HCT116 (cell line): ENCODE measurements at places on chromosomes 6 and 20.

GRCh38 chr6:93079061-93079460 lies 340.3 kb downstream of the EPHA7 start:
- DNase-seq: no peak

GRCh38 chr20:46959821-46960220 lies 65.2 kb downstream of the EYA2 start:
- DNase-seq: no peak

- no peak for DNase-seq
These were observed 35.9 kb downstream of the SULF2 start for GRCh38 chr20:47749339-47749738.

DNA sequence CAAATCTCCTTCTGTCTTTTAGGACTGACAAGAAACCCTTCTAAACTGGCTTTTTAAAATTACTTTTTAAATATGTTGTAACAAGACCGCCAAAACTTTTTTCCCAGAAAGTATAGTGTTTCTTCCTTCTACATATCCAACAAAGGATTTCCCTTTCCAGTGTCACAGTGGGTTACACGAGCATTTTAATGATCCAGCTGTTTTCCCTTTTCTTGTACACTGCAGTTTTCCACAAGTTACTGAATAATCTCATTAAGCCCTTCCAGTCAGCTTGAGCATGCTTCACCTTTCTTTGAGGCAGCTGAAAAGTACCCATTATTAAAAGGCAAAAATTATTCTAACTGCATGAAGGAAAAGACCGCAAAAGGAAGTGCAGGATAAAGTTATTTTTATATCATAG lies 48.6 kb downstream of the CD24 start:
- DNase-seq: no peak

DNA sequence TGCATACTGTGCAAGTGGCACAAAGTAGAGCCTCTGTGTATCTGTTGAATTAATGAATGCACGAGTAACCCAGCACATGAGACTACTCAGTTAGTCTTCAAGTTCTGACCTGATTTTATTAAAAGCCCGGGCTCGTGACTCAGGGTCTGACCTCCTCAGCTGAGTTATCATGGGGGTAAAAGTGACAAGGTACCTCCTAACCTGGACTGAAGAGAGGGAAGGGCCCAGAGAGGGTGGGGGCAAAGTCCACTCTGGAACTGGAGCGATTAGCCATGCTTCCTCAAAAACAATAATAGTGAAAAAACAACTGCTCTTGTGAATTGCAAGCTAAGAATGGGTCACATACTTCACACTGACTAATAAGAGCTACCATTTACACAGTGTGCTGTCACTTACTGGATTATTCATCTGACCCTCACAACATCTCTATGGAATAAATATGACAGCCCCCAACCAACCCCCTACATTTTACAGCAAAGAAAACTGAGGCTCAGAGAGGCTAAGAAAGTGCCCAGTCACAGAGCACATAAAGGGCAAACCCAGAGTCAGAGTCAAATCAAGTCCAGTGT lies 26.7 kb downstream of the TRERF1 start:
- no peak for DNase-seq

- no peak for DNase-seq
These were observed 87.7 kb downstream of the RNF182 start for GRCh38 chr6:14012313-14013030.

DNA sequence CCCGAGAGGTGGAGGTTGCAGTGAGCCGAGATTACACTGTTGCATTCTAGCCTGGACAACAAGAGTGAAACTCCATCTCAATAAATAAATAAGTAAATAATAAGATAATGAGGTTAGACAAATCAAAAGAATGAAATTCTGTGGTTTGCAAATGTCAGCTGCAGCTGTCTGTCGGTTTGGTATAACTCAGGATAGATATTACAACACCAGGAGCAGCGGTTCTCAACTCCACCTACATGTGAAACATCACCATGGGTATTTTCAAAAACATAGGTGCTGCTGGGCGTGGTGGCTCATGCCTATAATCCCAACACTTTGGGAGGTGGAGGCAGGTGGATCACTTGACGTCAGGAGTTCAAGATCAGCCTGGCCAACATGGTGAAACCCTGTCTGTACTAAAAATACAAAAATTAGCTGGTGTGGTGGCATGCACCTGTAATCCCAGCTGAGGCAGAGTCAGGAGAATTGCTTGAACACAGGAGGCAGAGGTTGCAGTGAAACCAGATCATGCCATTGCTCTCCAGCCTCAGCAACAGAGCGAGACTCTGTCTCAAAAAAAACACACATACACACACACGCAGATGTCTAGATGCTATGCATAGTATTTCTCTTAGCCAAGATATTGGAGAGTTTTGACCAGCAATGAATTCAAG lies 126.1 kb upstream of the LAMP5 start:
- DNase-seq: no peak

- DNase-seq: no peak
These were observed 19.4 kb downstream of the NCOA5 start for GRCh38 chr20:46070215-46070900.

- no peak for DNase-seq
These were observed 6.5 kb downstream of the RBM38 start for GRCh38 chr20:57397693-57398108.

GRCh38 chr6:168221000-168221399 lies 98.6 kb downstream of the DACT2 start:
- no peak for DNase-seq

- DNase-seq: no peak
These were observed 1225.5 kb upstream of the CITED2 start for GRCh38 chr6:140599916-140600315.

GRCh38 chr20:32037929-32038328 lies 14.1 kb upstream of the HCK start:
- DNase-seq: no peak

GRCh38 chr6:3905945-3906845 lies 57.0 kb downstream of the FAM50B start:
- no peak for DNase-seq

- DNase-seq: no peak
These were observed 16.1 kb upstream of the SRSF3 start for GRCh38 chr6:36578030-36578429.

- DNase-seq: no peak
These were observed 17.3 kb downstream of the SLC22A1 start for GRCh38 chr6:160138839-160139419.

- DNase-seq: no peak
These were observed 181.0 kb downstream of the ZMYND8 start for GRCh38 chr20:47175493-47175892.

DNA sequence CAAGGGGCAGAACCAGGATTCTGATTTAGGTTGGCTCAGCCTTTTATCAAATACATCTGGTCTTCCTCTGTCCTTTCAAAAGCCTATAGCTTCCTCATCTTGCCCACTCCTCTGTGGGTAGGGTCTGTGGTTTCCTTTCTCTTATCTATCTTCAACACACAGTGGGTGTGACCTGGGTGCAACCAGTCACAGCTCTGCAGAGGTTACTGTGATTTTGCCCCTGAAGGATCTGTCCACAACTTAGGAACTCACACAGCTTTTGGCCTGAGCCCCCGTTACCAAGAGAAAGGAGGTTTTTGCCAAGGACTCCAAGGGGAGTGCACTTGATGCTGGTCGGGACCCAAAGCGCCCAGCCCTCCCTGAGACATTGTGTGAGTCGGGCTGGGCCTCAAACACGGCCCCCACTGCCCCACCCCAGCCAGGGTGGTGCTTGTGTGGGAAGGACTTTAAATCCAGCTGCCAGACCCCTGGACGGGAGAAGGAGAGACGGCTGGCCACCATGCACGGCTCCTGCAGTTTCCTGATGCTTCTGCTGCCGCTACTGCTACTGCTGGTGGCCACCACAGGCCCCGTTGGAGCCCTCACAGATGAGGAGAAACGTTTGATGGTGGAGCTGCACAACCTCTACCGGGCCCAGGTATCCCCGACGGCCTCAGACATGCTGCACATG lies at the start of gene PI16:
Gene PI16, plus strand, starts transcription at position 477 of the 670 bp plus-strand sequence. Its CDS starts 23 bp downstream, at position 500.
- no peak for DNase-seq

DNA sequence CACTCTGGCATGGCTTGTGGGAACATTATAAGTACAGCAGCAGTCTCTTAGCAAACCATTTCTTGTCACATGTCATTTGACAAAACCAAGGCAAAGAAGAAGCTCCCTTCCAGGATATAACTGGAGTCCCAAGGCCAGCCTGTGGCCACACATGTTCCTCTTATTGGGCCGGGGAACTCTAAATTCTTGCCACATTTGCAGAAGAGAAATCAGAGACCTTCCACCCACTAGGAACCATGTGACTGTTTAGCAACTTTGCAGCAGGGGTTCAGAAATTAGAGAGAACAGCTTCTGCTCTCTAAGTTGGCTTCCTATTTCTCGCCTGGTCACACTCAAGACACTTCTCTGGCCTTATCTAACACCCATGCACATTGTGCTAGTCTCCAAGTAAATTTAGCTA lies 20.4 kb upstream of the MEP1A start:
- DNase-seq: no peak

DNA sequence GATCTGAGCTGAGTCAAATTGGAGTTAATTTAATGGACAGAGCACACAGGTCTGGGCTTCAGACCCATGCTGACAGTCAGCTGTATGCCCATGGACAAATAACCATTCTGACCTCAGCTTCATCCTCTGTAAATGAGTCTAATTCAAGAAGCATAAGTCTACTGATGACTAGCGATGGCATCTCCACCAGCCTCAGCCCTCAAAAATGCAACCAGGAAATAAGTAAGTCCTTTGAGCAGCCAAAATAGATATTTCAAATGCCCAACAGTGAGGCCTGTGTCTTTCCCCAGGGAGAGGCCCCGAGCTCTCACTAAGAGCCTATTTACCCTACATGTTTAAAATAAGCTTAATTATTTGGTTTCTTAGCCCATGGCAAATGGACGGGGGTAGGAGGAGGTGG lies 114.2 kb upstream of the MTHFD1L start:
- no peak for DNase-seq

- no peak for DNase-seq
These were observed 128.6 kb upstream of the BACH2 start for GRCh38 chr6:90425161-90425641.

DNA sequence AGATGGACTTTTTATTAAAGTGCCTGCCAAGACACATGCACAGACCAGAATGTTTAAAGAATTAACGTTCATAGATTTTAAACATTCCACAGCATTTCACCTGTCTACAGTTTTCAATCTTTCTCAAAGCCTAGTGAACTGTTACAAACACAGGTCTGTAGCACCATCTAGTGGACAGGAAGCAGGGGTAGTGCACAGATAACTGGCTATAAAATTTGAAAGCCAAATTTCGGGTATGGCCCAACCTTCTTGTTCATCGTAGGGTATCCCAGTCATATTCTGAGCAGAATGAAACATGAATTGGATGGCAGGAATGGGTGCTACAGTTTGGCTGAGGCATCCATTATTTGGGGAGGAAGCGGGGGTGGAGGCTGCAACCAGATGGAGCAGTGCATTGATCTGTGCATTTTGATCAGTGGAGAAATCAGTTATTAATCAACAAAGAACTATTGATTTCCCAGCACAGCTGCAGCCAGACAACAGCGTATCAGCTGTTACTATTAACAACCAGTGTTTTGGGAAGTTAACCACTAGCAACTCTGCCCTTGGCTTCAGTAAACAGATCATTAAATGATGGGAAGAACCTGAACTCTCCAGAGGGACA lies 56.1 kb upstream of the B3GAT2 start:
- peak; percentile 42 for DNase-seq

DNA sequence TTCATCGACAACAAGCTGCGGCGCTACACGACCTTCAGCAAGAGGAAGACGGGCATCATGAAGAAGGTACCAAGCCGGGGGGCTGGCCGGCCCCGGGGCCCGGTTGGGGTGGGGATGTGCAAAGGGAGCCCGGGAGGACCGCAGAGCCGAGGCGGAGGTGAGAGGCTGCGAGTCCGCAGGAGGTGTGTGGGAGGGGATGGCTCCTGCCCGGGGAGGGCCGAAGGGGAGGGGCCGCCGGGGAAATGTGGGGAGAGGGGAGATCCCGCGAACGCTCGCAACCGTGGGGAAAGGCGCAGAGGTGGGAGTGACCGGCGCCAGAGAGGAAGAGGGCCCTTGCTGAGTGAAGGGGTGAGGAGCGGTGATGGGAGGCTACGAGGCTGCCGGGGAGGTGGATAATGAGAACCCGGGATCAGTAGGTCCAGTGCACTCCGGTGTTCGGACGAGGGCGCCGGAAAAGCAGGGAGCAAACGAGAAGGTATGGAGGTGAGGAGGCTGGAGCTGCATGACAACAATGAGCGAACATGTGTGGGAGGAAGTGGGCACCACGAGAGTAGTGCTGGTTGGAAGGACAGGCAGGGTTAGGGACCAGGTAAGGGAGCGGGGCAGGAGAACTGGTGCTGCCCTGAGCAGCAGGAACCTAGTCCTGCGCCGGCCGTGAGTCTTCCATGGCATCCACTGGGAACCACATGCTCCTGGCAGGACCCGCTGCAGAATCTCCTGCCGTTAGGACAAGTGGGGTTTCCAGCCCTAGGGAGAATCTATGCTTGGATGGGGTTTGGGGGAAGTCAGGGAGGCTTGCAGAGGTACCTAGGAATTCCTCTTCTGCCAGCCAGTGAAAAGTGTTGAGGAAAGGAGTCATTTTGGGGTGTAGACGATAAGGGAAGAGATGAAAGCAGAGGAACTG lies 1.3 kb downstream of the SRF start:
- no peak for DNase-seq

DNA sequence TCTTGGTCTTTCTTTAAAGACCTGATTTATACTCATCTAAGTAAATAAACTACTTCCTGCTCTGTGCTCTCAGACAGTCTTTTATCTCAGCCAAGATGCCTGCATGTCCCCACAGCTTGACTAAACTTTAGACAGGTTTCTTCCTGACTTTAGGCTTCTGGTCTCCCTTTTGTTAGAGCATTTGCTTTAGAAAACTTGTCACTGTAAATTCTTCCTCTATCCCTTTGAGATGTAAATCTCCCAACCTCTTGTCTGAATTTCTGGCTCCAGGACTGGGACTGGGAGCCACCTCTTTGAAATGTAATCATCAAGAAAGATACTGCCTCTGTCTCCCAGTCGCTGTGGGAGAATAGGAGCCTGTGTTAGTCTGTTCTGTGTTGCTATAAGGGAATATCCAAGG lies 739.9 kb downstream of the C6orf118 start:
- DNase-seq: no peak

DNA sequence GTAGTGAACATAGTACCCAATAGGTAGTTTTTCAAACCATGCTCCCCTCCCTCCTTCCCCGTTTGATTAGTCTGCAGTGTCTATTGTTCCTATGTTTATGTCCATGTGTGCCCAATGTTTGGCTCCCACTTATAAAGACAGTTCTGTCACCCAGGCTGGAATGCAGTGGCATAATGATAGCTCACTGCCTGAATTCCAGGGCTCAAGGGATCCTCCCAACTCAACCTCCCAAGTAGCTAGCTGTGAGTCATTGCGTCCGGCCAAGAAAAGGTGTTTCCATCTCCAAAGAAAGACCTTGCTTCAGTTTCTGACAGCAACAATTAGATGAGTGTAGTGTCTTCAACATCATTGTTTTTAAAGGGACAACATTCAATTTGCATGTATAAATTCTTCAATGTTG lies 131.1 kb upstream of the CEP162 start:
- DNase-seq: no peak
